ENCODE measurements at places on chromosomes 3 and 15.

DNA sequence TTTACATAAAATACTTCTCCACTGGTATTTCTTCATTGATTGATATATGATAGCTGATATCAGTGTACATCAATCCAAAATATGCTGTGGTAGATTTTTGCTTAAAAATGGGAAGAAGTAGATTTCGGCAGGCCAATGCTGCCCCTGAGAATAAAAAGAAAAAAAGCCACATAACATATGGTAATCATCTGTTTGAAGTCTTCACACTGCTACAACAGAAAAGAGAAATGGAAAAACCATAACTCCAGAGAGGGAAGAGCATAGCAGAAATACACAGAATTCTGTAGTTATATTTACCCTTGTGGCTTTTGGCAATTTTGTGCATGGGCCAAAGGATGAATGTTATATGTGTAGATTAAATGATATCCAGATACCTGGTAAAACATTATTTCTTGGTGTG, 143.1 kb upstream of the KCNMB2 start:
- no peak for DNase-seq

- no peak for DNase-seq
Observed at GRCh38 chr3:78025916-78026315, 986.0 kb downstream of the ROBO2 start.

DNA sequence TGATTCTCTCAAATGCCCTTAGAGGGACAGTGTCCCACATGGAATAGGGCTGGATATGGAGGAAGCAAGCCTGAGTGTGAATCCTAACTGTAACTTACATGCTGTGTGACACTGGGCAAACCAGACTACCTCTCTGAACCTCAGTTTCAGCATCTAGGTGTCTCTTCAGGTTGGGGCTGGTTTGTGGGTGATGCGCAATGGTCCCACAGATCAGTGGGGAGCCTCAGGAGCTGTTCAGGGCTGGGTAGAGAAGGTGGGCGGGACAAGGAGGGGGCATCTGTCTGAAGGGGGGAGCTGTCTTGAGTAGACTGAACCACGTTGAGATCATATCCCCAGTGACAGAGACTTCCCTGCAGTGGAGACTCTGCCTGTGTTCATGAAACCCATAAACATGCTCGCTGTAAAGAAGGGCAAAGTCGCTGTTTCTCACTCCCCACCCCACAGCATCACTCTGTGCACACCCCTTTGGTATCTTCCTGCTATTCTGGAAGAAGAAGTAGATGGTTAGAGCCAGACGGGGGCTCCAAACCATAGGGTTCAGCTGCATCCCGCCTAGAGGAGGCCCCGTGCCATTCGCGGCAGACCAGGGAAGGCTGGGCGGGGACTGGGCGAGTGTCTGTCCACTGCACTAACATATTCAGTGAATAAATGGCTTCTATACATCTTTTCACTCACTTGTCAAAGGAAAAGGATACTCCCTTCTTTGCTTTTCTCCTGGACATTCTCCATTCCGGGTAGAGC, 28.4 kb downstream of the SRPRB start:
- DNase-seq = no peak

DNA sequence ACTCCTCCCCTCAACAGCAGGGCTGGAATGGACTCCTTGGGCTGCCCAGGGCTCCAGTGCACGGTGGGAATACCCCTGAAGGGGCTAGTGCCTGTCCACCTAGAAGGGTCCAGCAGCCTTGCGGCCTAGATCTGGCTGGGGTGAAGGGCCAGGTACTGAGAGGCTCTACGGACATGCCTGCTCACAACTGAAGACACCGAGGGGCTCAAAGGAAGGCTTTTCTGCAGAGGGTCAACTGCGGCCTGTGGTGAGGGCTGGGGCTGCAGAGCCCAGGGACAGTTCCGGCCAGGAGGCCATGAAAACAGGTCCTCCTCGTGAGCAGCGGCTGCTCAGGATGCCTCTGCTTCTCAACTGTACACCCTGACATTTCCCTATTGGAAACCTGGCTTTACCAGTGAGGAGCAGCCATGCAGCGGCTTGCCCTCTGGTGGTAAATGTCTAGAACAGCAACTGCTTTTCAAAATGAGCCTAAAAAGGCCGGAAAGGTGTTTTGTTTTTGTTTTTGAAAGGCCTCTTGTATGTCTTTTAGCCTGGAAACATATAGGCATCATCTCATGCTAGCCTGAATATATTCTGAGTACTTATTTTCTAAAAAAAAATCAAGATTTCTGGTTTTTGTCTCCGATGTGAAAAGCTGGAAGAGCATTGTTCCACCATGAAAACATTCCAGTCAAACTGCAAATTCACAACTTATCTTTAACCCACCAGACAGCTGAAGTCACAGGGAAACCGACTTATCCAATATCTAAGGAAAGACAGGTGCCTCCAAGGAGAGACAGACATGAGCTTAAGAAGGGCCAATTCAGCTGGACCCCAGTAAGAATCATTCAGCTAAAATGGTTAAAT, 163.4 kb downstream of the KLF13 start:
- no peak for DNase-seq

GRCh38 chr3:171809861-171810628, at the start of gene PLD1:
Gene PLD1, minus strand, starts transcription at chr3:171810483. Its CDS starts 72,432 bp downstream, at chr3:171738051.
- DNase-seq = peak; percentile 40

GRCh38 chr15:61752001-61752400, 308.2 kb downstream of the VPS13C start:
- no peak for DNase-seq

DNA sequence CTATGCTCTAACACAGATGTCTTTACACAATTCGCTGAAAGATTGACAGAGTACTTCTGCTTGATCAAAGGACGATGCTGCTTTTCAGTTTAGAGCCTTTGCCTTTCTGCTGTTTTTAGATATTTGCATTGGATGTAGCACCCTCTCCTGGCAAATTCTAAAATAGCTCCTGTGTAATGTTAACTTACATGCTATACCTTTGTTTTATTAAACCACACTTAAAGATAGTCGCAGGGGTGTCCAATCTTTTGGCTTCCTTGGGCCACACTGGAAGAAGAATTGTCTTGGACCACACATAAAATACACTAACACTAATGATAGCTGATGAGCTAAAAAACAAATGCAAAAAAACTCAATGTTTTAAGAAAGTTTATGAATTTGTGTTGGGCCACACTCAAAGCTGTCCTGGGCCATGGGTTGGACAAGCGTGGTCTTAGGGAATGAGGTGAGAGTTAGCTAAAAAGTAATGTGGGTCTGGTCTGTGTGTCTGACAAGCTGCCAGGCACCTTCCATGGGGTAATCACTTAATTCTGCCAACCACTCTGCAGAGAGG, 62.9 kb downstream of the ATG7 start:
- DNase-seq = peak; percentile 21

DNA sequence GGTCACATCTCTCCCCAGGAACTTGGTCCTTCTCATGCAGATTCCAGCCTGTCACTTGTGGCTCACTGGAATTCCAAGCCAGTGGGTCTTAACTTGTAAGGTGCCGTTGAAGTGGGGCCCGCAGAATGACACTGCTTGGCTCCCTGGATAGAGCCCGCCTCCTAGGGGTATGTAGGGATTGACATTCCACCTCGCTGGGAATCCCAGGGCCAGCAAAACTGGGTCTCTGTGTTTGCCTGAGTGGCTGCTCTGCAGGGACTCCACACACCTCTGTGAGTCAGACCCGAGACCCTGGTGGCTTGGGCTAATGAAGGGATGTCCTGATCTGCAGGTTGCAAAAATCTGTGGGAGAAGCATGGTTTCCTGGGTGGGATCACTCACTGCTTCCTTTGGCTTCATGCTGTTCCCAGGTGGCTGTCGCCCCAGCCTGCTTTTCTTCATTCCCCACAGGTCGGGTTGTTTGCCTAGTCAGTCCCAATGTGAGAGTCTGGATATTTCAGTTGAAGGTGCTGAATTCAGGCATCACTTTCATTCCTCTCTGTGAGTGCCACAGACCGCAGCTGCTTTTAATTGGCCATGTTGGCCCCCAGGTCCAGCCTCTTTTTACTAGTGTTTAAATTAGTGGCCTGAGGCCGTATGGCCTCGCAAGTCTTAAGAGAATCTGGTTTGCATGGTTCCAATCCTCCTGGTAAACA, 156.0 kb upstream of the TRIM42 start:
- no peak for DNase-seq

DNA sequence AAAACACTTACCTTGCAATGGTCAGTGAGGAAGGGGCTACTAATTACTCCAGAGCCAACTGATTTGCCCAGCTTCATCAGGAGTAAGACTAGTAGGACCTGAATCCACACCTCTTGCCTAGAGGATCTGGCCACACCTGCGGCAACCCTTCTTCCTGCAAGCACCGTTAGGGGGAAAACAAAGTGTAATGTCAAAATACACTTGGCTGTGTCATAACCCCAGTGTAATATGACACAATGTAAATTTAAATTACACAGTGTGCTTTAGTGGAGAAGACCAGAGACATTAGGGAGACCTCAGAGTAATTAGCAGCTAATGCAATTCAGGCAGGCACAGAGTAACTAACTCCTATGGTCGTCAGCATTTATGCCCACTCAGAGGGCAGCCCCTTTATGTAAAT, 308.5 kb upstream of the ARRDC4 start:
- DNase-seq = no peak

DNA sequence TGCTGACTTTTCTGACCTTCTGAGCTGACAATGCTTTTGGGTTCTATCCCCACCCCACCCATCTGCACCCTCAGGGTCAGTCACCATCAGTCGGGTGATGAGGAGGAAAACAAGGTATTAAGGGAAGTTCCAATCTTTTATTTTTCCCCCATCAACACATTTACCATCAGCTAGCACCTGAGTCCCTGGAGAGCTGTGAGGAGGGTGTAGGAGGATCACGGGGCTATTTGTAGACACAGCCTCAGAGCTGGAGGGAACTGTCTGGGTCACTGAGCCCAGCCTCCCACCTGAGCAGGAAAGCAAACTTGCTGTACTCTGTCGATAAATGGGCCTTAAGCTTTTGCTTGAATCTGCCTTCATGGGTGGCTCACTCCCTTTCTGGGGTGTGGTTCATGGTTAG, 24.8 kb upstream of the ZFAND6 start:
- DNase-seq = no peak

GRCh38 chr3:48086705-48087104, 70.5 kb upstream of the MAP4 start:
- no peak for DNase-seq

GRCh38 chr15:70002897-70003296, 94.8 kb downstream of the TLE3 start:
- DNase-seq = no peak

GRCh38 chr3:171563298-171563697, 103.1 kb upstream of the TNIK start:
- no peak for DNase-seq

GRCh38 chr3:110773413-110773954, 298.1 kb upstream of the NECTIN3 start:
- no peak for DNase-seq

- no peak for DNase-seq
Observed at GRCh38 chr3:124811436-124811835, 75.7 kb downstream of the ITGB5 start.

- DNase-seq = no peak
Observed at GRCh38 chr15:73156431-73157191, 104.3 kb downstream of the NEO1 start.

DNA sequence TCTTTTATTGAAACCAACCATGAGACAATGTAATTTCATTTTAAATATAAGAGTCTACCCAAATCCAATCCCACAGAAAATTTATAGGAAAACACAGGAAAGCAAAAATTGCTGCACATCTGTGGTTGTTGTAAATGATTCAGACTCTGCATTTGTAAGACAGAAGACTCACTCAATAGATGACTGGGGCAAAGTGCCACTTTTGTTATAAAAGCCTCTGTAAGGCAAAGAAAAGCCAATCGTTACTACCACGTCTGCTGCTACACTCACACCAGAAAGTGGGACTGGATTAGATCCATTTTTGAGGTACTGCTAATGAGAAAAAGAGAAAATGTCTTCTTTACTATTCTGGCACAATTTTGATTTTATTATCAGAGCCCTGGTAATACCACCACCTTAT, 74.9 kb downstream of the SEMA6D start:
- DNase-seq = no peak

GRCh38 chr3:8450618-8451017, 51.0 kb upstream of the LMCD1 start:
- DNase-seq = no peak

- DNase-seq = no peak
Observed at GRCh38 chr15:49273734-49274318, 103.8 kb downstream of the GALK2 start.

DNA sequence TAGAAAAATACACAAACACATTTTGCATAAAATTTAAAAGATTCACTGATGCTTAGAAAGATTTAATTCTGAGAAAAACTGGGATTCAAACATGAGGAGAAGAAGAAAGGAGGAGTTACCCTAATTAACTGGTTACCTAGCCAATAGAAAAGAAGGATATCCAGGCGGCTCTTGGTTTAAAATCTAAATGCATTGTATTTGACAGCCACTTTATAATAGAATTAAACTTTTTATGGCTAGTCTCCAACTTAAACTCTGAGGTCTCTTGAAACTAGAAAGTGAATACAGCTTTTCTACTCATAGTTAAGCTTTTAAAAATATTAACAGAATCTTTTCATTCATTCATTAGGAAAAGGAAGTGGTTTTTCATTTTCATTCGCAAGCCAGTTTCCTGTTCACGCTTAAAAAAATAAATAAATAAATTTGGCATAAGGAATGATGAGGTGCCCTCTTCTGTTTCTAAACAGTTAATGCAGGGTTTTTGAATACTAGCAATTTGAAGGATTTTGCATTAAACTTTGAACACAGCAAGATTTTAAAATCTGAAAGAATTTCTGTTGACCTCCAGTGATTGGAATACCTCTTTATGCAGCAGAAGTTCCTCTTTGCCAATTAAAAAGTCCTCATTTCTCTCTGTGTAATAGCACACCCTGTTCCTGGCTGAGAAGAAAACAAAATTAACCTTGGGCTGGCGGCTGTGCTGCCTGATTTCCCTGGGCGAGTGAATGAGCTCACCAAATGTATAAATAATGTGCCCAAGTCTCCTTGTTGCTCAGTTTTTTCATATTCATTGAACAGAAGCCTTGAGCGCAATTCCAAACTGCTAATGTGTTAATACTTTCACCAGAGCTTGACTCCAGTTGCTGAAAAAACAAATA, 105.1 kb downstream of the ZMAT3 start:
- DNase-seq = no peak

GRCh38 chr3:149579838-149580542, 77.8 kb downstream of the WWTR1 start:
- no peak for DNase-seq

DNA sequence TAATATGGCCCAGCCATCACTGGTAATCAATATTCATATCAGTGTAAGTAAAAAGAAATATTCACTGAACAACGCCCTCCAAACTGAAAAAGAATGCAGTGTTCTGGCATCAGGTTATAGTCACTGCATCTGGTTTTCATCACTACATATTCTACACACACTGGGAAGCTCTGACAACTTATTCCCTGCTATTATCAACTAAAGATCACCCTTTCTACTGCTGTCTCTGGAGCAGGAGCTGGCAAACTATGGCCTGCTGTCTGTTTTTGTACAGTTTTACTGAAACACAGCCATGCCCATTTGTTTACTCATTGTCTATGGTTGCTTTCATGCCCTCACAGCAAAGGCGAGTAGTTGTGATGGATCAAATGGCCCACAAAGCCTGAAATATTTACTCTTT, 35.3 kb downstream of the TUBGCP4 start:
- no peak for DNase-seq
